Effector memory CD8-positive, alpha-beta T cell (primary cell): ENCODE measurements at places on chromosomes 4 and X.

GRCh38 chr4:159290321-159291030 lies 187.6 kb downstream of the RAPGEF2 start:
- H3K27me3 ChIP-seq = no peaks in the 10 kb centered on the region
- H3K4me3 ChIP-seq = no peak overlapping the region
- no peak overlapping the region for H3K27ac ChIP-seq
- peaks cover 1% of the 10 kb centered on the region for H3K4me1 ChIP-seq
- H3K36me3 ChIP-seq = no peaks in the 10 kb centered on the region
- no peak for DNase-seq

- no peak overlapping the region for H3K4me3 ChIP-seq
- peaks cover 28% of the 10 kb centered on the region for H3K4me1 ChIP-seq
- no peaks in the 10 kb centered on the region for H3K27me3 ChIP-seq
- DNase-seq = no peak
Measured at GRCh38 chr4:101291198-101291597, 56.1 kb downstream of the PPP3CA start.

DNA sequence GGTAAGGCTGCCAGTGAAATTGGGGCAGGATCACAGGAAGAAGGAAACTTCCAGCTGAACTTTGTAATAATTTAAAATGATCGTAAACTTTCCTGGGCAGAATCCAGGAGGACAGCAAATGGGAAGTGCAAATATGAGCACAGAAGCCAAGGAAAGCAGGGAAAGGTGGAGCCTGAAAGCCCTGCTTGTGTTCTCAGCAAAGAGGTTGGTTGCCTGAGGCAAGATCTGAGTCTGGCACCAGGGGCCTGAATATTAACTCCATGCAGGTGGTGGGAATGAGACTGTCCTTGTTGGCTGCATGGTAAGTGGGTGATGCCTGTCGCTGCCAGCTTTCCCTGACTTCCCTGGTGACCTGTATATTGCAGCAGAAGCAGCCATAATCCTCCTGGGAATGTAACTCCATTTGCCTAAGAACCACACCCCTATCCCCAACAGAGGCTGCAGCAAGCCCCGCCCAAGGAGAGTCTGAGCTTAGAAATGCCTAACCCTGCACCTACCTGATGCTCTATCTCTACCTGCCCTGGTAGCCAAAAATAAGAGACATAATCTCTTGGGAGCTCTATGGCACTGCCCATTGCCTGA lies 132.0 kb upstream of the HDX start:
- no peaks in the 10 kb centered on the region for H3K27me3 ChIP-seq
- no peak overlapping the region for H3K4me3 ChIP-seq
- DNase-seq = no peak
- no peak overlapping the region for H3K27ac ChIP-seq
- no peaks in the 10 kb centered on the region for H3K4me1 ChIP-seq

- H3K4me3 ChIP-seq = no peak overlapping the region
- H3K27ac ChIP-seq = peak overlapping the region; percentile 8
- H3K36me3 ChIP-seq = peaks cover 3% of the 10 kb centered on the region
- no peaks in the 10 kb centered on the region for H3K27me3 ChIP-seq
- peaks cover 22% of the 10 kb centered on the region for H3K4me1 ChIP-seq
Measured at GRCh38 chrX:80747832-80748231, 61.8 kb downstream of the BRWD3 start.

- H3K36me3 ChIP-seq = no peaks in the 10 kb centered on the region
- H3K4me1 ChIP-seq = peaks cover 42% of the 10 kb centered on the region
- no peak overlapping the region for H3K27ac ChIP-seq
Measured at GRCh38 chr4:37909332-37910090, 18.6 kb downstream of the TBC1D1 start.

DNA sequence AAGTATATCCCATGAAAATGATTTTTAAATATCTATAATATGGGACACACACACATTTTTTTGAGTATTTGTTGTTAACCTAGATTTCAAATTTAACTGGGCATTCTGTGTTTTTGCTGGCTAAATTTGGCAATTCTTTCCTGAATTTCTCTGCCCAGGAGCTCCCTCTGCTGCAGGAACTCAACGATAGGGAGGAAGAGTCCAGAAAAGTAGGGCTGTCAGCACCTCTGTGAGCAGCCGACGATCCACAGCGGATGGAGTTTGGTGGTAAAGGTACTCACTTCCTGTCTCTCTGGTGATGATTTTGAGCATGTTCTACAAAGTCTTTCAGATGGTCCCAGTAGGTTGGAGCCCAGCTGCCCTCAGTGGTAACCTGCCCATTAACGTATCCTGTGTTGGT lies 23.1 kb upstream of the TMEM184C start:
- no peak overlapping the region for H3K27ac ChIP-seq
- DNase-seq = no peak
- no peaks in the 10 kb centered on the region for H3K4me1 ChIP-seq
- H3K4me3 ChIP-seq = no peak overlapping the region
- H3K36me3 ChIP-seq = no peaks in the 10 kb centered on the region

DNA sequence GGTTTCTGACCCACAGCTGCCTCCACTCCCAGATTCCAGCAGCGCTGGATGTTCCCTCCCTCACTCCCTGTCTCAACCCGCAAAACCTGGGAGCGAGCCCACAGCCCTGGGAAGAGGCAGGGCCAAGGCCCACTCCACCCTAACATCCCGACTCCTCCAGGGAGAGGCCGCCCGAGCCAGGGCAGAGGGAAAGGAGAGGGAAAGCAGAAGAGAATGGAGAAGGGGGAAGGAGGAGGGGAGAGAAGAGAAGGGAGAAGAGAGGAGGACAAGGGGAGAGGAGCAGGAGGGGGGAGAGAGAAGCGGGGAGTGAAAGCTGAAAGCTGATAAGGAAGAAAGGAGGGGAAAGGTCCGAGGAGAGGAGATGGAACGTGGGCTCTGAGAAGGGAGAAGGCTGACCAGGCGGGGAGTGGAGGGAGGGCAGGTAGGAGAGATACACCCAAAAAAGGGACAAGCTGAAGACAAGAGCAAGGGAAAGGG lies 120.2 kb upstream of the PJA1 start:
- H3K36me3 ChIP-seq = no peaks in the 10 kb centered on the region
- H3K27me3 ChIP-seq = peaks cover 3% of the 10 kb centered on the region
- no peak overlapping the region for H3K27ac ChIP-seq
- DNase-seq = no peak
- H3K4me1 ChIP-seq = no peaks in the 10 kb centered on the region

- H3K4me3 ChIP-seq = no peak overlapping the region
- no peaks in the 10 kb centered on the region for H3K27me3 ChIP-seq
- no peak overlapping the region for H3K27ac ChIP-seq
- H3K4me1 ChIP-seq = no peaks in the 10 kb centered on the region
- H3K36me3 ChIP-seq = no peaks in the 10 kb centered on the region
Measured at GRCh38 chr4:40511036-40511614, 118.5 kb downstream of the RBM47 start.

- H3K4me1 ChIP-seq = no peaks in the 10 kb centered on the region
- no peak overlapping the region for H3K27ac ChIP-seq
- peaks cover 9% of the 10 kb centered on the region for H3K27me3 ChIP-seq
- H3K36me3 ChIP-seq = no peaks in the 10 kb centered on the region
- H3K4me3 ChIP-seq = no peak overlapping the region
Measured at GRCh38 chr4:55214172-55214571, 88.8 kb upstream of the KDR start.

- no peak overlapping the region for H3K4me3 ChIP-seq
- H3K27me3 ChIP-seq = peaks cover 9% of the 10 kb centered on the region
- H3K4me1 ChIP-seq = no peaks in the 10 kb centered on the region
- no peak overlapping the region for H3K27ac ChIP-seq
Measured at GRCh38 chr4:87228262-87228860, 7.9 kb upstream of the KLHL8 start.

- H3K4me3 ChIP-seq = peak overlapping the region; percentile 80
- no peaks in the 10 kb centered on the region for H3K36me3 ChIP-seq
- peak; percentile 19 for DNase-seq
- H3K27me3 ChIP-seq = no peaks in the 10 kb centered on the region
- H3K4me1 ChIP-seq = peaks cover 4% of the 10 kb centered on the region
Measured at GRCh38 chrX:23952984-23953907, 45.4 kb downstream of the CXorf58 start.

DNA sequence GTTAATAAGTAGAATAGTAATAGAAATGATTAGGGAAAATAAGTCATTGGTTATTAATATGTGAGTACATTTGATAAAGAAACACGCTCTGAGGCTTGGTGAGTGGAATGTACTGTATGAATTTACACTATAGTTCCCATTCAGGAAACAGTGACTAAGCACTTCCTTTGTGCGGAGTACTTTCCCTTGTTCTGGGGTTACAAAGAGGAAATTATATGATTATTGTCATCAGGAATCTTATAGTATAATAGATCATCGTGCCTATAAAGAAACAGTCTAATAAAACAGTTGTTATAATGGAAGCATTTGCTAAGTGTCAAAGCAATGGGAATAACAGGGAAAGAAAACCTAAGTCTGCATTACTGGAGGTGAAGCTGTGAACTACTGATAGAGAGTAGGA lies 138.0 kb downstream of the RPA4 start:
- H3K4me1 ChIP-seq = no peaks in the 10 kb centered on the region
- DNase-seq = no peak
- H3K27ac ChIP-seq = no peak overlapping the region
- H3K27me3 ChIP-seq = no peaks in the 10 kb centered on the region
- no peaks in the 10 kb centered on the region for H3K36me3 ChIP-seq
